LoVo (cell line): ENCODE measurements at places on chromosomes 5 and 9.

DNA sequence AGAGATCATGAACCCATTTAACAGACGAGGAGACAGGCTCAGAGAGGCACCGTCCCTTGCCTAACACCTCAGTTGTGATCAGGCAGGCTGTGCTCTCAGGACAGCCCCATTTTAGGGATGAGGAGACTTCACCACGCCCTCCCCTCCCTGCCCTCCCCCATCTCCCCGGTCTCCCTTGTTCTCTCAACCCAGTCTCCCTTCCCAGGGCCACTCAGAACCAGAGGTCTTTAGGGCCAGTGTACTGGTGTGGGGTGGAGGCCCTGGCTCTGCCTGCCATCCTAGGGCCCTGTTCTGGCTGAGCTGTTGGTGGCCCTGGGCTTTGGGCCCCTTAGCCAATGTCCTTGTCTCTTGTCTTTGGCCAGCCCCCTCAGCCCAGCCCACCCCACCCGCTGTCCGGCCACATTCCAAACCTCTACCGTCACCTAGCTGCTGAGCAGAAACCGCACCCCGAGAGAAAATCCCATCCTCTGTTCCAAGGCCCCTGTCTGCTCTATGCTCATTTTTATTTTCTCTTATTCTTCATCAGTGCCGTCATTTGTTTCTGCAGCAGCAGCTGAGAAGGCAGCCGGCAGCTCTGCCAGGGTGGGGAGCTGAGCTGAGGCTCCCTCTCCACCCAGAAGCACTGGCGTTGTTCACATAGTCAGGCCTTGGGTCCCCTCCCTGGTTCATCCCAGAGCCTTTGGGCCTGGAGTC, 33.9 kb downstream of the OLFML2A start:
- DNase-seq = peak; percentile 69

DNA sequence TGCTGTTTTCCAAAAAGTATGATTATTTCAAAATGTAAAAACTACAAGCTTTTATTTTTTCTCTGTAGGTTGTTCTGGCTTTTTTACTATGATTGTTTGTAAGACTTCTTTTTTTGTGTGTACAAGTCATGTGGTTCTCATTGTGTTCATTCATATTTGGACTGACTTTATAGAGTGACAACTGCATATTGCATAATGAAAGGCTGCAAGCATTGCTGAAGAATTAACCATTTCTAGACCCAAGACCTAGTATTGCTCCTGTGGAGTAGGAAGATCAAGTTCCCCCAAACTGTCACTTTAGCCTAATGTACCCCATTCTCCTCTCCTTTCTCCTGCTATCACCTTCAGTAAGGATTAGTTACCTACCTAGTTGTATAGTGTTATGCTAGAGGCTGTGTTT, 10.0 kb downstream of the MAP1B start:
- DNase-seq = no peak

DNA sequence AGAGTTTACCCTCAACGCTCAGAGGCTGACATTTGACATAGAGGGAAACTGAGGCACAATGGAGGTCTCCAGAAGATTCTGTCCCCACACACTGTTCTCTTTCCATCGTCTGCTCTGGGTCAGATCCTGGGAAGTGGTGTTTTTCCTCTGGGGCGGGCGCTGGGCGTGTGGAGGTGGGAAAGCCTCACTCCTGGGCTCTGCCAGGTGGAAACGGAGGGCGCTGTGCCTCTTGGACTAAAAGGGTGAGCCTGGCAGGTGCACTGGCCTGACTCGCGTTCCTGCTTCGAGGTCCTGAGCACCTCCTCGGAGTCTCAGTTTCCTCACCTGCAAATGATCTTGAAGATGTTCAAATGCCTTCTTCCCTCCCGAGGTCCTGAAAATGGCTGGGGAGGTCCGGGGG, 25.7 kb upstream of the FCN1 start:
- no peak for DNase-seq

- no peak for DNase-seq
Observed at GRCh38 chr9:134850611-134851010, 30.0 kb upstream of the FCN2 start.

DNA sequence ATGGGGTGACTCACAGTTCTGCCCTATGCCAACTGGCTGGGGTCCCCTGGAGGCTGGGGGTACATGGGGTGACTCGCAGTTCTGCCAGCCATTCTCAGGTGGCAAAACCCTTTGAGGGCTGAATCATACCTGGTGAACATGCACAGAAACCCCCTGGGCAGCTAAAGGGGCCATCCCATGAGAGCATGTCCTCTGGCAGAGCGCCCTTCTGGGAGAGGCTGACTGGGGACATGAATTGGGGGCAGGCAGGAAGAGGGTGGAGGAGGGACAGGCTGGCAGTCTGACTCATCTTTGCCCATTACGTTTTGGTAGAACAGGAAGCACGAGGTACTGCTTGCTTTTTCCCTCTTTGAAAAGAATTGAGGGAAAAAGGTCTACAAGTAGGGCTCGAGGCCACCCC, 16.7 kb downstream of the TRAF1 start:
- no peak for DNase-seq

DNA sequence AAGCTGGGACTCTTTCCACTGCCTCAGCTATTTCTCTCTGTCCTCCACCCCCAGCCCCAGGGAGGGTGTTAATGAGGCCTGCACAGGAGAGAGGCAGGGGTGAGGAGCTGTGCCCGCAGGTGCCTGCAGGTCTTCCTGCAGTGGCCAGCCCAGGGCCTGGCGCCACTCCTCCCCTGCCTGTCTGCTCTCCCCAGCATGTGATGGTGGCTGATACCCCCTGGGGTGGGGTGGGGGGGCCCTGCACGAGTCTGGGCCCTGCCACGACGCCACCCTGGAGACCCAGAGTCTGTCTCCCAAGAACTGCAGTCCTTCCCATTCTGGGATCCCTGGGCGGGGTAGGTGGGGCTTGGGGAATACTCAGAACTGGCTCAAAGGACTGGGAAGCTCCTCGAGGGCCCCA, 166.4 kb upstream of the SMIM23 start:
- DNase-seq = no peak

DNA sequence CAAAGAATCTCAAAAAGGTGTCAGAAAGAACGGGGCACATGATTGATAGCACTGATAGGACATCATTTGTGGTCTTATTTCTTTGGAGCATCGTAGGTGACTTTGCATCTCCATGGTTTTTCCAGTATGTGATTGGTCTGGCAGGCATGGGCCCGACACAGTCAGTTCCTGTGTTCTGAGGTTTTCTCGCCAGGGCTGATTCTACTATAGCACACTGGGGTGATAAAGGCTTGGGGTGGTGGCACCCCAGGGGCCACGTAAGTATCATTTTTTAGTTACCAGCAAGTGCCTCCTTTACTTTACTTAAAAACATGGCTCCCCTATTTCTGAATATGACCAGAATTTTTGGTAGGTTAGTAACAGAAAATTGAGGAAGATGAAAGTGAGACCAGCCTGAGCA, 202.7 kb downstream of the RFK start:
- no peak for DNase-seq

DNA sequence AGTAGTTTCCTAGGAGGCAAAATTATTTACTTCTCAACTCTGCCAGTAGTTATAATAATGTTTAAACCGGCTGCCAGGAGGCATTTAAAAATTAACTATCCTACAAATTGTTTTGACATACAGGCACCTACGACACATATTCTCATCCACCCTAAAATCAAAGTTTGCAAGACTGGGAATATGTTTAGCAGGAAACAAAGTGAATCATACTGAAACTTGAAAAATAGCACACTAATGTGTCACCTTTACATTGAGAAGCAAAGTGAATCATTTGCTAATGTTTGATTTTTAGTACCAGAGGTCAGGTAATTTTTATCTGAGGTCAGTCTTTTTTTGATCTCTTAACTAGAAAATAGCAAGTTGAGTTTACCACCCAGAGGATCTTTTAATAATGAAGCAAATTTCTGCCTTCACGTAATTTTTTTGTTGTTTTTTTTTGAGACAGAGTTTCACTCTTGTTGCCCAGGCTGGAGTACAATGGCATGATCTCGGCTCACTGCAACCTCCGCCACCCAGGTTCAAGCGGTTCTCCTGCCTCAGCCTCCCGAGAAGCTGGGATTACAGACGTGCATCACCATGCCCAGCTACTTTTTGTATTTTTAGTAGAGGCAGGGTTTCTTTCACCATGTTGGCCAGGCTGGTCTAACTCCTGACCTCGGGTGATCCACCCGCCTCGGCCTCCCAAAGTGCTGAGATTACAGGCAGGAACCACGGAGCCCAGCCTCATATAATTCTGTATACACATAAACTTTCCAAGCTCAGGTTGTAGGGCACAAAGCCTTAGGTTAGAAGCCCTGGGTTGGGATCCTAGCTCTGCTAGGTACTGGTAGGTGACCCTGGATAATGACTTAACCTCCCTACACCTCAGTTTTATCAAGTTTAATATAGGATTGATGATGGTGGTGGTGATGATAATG, 124.3 kb downstream of the UGCG start:
- DNase-seq = peak; percentile 80

- DNase-seq = no peak
Observed at GRCh38 chr5:2697041-2697440, 54.4 kb downstream of the IRX2 start.

DNA sequence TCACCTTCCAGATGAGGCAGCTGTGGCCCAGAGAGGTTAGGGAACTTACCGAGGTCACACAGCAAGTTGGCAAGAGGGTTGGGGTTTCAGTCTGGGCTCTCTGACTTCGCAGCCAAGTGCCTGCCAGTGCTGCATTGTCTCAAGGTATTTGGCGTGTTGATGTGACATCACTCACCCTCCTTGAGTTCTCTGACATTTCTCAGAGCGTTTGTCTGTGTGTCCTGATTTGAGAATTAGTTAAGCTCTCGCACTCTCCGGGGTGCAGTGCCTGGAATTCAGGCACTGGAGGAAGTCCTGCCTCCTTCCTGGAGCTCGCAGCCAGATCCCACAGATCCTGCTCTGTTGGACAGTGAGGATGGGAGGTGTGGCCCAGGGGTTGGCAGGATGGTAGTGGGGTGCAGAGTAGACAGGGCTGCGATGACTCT, 25.7 kb downstream of the WWC1 start:
- DNase-seq = no peak

DNA sequence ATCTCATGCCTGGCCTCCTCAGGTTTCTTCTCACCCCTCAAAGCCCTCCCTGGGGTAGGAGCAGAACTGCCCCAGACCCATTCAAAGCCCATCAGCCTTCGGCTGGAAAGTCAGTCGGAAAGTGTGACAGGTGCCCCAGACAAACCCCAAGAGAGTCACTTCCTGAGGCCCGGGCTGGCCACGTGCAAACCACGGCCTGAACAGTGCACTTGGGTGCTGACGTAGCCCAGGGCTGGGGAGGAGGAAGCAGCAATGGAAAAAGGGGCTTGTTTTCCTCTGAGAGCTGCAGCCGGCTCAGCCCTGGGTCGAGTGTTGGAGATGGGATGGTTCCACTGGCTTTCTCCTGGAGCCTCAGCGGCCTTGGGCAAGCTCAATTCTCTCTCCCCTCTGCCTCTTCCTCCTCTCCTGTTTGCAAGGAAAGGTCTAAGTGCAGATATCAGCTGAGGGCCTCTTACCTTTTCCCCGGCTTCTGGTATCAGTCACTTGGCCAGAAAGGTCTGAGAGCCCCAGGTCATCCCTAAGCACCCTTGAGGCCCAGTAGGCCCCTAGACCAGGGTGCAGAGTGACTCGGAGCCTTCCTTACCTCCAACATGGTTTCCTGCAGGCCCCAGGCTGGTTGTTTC, 5.9 kb upstream of the EGR1 start:
- DNase-seq = no peak

DNA sequence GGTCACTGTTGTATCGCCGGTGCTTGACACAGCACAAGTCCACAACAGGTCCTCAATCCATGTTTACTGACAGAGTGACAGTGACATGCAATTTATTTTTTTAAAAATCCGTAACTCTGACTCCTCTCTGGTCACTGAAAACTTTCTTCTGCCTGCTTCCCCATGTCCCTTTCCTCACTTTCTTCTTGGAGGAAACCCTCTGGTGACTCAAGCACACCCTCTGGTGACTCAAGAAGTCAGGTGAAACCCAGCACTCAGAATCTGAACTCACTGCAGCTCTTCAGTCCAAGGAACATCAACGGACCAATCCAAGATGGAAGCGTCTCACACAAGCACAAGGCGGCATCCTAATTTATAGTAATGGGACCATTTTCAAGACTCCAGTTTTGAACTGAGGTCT, 245.9 kb downstream of the FSTL4 start:
- DNase-seq = no peak

- DNase-seq = peak; percentile 83
Observed at GRCh38 chr9:89602978-89603766, 1.6 kb upstream of the GADD45G start.
